ENCODE measurements at places on chromosomes 3 and 15. TPM values are rescaled to one million over a fixed set of nuclear protein-coding genes. Genes with fewer than 3 reads are reported as not detected.
A peak's percentile ranks its signal among the peaks of the same experiment; 100 is the strongest.

DNA sequence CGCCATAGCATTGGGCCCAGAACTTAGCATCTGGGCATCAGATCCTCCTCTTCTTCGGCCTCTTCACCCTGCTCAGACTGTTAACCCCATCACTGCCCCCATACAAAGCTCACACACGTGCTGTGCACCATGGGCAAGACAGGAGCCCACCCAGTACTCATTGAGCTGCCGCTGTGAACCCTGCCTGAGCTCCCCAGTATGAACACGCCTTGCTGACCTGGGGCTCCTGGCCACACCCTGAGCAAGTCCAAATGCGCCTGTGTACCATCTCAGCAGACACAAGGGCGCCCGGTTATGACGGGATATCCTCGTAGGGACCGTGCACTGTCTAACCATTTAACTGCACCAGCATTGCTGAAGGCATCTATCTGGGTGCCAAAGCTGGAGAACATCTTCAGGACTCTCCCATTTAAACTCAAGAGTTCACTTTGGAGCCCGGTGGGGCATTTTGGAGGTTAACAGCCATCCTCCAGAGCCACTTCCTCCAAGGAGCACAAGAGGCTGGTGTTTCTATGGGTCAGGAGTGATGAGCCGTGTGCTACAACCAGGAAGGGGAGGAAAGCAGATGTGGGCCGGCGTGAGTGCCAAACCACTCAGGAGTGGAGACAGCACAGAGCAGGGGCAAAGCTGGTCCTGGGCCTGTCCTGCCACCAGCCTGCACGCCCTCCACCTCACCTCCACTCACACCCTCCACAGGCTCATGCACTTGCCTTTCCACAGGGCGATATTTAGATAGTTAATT is 12.1 kb downstream of the PRR23E start:
- no peak for DNase-seq

DNA sequence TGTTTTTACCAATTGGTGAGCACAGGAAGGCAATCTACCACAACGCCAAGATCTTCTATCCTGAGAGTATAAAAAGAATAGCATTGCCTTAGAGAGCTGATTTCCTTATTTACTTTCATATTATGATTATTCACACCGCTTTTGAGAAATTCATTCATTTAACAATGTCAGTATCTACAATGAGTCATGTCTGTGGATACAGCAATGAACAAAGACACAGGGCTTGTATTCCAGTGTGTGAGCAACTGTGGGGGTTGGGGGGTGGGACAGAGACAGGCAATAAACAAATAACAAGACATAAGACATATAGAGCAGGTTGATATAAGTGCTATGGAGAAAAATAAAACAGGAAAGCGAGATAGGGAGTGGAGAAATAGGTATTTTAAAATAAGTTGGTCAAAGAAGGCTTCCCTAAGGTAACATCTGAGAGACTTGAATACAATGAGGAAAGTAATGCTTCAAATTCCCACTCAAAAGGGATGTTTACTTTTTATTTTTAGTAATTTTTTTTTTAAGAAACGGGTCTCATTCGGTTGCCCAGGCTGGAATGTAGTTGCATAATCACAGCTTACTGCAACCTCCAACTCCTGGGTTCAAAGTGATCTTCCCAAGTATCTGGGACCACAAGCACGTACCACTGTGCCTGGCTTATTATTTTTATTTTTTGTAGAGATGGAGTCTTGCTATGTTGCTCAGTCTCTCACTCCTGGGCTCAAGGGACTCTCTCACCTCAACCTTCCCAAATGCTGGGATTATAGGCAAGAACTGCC is 45.7 kb downstream of the PGBD4 start:
- no peak for DNase-seq

GRCh38 chr15:20353966-20354883 is 187.4 kb downstream of the GOLGA6L6 start:
- peak; percentile 57 for DNase-seq

DNA sequence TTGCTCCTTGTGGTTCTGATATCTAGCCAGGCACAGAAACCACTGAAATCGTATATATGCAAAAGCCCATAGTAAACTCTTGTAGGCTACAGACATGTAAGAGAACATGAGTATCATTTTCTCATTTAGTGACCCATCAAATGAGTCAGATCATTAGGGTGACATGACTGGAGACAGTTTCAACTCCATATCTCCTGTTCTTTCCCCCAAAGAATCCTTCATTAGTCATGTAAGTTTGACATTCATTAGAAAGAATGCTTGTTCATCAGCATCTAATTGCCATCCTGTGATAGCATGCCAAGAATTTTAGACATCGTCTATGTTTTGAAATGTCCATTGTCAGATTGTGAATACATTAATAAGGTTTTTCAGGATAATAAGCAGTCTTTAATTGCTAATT is 264.9 kb upstream of the TPM1 start:
- no peak for DNase-seq

GRCh38 chr3:123331651-123332050 is 117.2 kb downstream of the ADCY5 start:
- no peak for DNase-seq

DNA sequence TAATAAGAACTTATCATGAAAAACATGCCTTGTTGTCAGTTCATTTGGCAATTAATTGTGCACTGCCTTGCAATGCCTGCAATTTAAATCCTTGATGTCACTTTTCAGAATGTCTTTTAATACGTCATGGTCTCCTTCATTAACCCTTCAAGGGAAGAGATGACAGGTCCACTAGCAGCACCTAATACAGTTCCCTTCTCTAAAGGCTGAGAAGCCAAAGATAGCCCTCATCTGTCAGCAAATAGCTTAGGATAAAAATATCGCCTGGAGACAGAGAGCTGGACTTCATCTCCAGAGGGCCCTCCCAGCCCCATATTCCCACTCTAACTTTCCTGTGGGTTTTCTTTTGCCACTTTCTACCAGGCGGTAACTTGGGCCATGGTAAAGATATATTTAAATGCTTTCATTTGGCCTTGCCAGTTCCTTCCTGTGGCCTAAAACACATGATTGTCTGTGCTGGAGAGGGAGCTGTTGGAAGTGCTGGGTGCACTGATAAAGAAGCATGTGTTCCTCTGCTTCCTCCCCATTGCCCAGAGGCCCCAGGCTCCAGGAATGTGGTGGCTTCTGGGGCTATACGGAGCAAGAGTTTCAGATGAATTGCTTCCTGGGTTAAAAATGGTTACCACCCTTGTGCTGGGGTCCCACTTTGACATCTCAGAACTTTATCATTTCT is 76.3 kb upstream of the UMPS start:
- DNase-seq = no peak

- DNase-seq = peak; percentile 41
These were observed 10.1 kb upstream of the CAMK1 start for GRCh38 chr3:9779721-9780457.

DNA sequence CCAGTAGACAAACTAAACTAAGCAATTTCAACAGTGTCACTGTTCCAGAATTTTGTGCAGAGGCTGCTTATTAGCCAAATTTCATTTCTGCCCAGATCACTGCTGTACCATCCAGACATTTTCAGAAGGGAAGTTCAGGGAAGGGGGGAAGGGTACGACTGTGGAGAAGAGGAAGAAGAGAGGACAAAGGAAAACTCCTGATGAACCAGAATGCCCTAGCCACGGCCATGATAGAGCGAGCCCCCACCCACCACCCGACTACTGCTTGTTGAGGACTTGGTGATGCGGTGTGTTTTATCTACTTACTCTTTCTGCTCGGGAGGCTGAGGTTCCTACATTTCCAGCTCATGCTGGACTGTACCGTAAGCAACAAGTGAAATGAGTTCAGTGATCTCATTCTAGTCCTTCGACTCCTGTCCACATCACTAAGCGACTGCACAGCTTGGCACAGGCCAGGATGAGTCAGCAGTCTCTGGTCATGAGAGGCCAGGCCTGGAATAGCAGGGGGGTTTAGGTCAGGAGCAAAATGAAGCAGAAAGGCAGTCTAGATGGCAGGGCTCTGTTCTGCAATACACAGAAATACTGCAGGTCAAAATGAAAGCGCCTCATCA is 330.8 kb downstream of the TIGIT start:
- no peak for DNase-seq

- DNase-seq = no peak
These were observed 89.6 kb upstream of the MYZAP start for GRCh38 chr15:57502116-57502515.

DNA sequence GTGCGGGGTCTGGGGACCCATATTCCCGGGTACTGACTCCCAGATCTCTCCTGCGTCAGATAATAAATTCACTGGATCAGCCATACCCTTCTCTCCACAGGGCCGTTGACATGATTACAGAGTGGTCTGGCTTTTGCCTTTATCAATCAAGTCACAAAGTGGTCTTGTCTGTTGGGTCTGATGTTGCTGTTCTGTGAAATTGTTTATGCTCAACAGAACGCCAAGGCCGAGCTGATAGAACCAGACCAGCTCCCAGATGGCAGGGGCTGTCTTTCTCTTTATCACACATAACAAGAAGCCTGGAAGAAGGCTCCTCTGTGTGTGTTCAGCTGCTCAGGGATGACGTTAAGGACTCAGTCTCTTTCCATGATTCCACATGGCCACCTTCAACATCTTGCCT is 751 bp upstream of the DCLK3 start:
- no peak for DNase-seq

- DNase-seq = no peak
These were observed 610.0 kb downstream of the FOXP1 start for GRCh38 chr3:70973558-70973957.

RTP1 gene
- not detected for total RNA-seq

XPC gene
- 51.4 TPM for total RNA-seq

SCN10A gene
- not detected for total RNA-seq

THBS1 gene
- 0.46 TPM for total RNA-seq

TRPM1 gene
- total RNA-seq = not detected

ATP8B4 gene
- total RNA-seq = 16.1 TPM
